ENCODE measurements at places on chromosomes 3 and 15. TPM values are rescaled to one million over a fixed set of nuclear protein-coding genes. Genes with fewer than 3 reads are reported as not detected.
A peak's percentile ranks its signal among the peaks of the same experiment; 100 is the strongest.

- H3K36me3 ChIP-seq = no peaks in the 10 kb centered on the region
- H3K4me3 ChIP-seq = no peak overlapping the region
- no peak overlapping the region for H3K27ac ChIP-seq
- no peak for DNase-seq
- no peaks in the 10 kb centered on the region for H3K4me1 ChIP-seq
Observed at GRCh38 chr15:58840048-58840447, 68.9 kb downstream of the MINDY2 start.

DNA sequence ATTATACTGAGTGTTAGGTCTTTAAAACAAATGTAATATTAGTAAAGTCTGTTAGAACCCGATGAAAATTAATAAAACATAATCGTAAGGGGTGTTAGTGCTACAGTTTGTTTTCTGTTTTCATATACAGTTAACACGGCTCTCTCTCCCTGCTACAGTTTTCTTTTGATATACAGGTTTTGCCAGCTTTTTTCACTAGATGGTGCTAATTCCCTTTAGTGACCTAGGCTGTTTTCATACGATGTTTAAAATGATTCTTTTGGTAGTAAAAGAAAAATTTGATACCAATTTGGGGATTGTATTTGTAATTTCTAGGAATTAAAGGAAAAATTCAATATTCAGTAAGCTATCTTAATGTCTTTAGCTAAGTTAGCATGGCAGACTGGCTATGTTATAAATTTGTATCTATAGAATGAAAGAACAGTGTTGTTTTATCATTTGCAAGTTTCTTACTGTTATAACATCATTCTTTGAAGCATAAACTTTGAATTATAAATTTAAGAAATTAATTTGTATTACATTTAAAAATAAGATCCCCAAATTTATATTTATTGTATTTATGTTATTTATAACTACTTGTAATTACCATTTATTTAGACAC, 11.5 kb downstream of the APH1B start:
- H3K27ac ChIP-seq = no peak overlapping the region
- peak; percentile 66 for DNase-seq
- H3K27me3 ChIP-seq = no peaks in the 10 kb centered on the region
- H3K36me3 ChIP-seq = peaks cover 33% of the 10 kb centered on the region
- no peak overlapping the region for H3K4me3 ChIP-seq
- H3K4me1 ChIP-seq = peaks cover 21% of the 10 kb centered on the region

GRCh38 chr15:62847900-62848489, 194.6 kb upstream of the TPM1 start:
- DNase-seq = peak; percentile 62
- H3K27me3 ChIP-seq = no peaks in the 10 kb centered on the region
- peaks cover 5% of the 10 kb centered on the region for H3K36me3 ChIP-seq
- H3K4me3 ChIP-seq = no peak overlapping the region
- peaks cover 14% of the 10 kb centered on the region for H3K4me1 ChIP-seq

- no peak for DNase-seq
- no peaks in the 10 kb centered on the region for H3K4me1 ChIP-seq
- H3K27ac ChIP-seq = no peak overlapping the region
- H3K27me3 ChIP-seq = no peaks in the 10 kb centered on the region
- H3K4me3 ChIP-seq = no peak overlapping the region
Observed at GRCh38 chr15:34501131-34501530, 63.5 kb upstream of the GOLGA8A start.

WDR93 gene
- 0.57 TPM for polyA plus RNA-seq

- H3K4me3 ChIP-seq = no peak overlapping the region
- no peaks in the 10 kb centered on the region for H3K27me3 ChIP-seq
- no peaks in the 10 kb centered on the region for H3K4me1 ChIP-seq
- no peak overlapping the region for H3K27ac ChIP-seq
- DNase-seq = no peak
Observed at GRCh38 chr3:59286791-59287531, 237.1 kb upstream of the CFAP20DC start.

- no peak overlapping the region for H3K4me3 ChIP-seq
- H3K4me1 ChIP-seq = no peaks in the 10 kb centered on the region
- no peak overlapping the region for H3K27ac ChIP-seq
- DNase-seq = no peak
- H3K36me3 ChIP-seq = peaks cover 25% of the 10 kb centered on the region
Observed at GRCh38 chr3:53863145-53863544, 16.8 kb downstream of the IL17RB start.

ZNF654 gene
- polyA plus RNA-seq = 1.6 TPM
